ENCODE measurements at places on chromosomes 4 and X.

GRCh38 chr4:113921089-113921794 is 58.2 kb downstream of the ARSJ start:
- DNase-seq, result no peak

GRCh38 chrX:45006002-45006800 is 133.2 kb downstream of the KDM6A start:
- DNase-seq, result no peak

- no peak for DNase-seq
Measured at GRCh38 chr4:182552948-182553347, 309.7 kb downstream of the TENM3 start.

DNA sequence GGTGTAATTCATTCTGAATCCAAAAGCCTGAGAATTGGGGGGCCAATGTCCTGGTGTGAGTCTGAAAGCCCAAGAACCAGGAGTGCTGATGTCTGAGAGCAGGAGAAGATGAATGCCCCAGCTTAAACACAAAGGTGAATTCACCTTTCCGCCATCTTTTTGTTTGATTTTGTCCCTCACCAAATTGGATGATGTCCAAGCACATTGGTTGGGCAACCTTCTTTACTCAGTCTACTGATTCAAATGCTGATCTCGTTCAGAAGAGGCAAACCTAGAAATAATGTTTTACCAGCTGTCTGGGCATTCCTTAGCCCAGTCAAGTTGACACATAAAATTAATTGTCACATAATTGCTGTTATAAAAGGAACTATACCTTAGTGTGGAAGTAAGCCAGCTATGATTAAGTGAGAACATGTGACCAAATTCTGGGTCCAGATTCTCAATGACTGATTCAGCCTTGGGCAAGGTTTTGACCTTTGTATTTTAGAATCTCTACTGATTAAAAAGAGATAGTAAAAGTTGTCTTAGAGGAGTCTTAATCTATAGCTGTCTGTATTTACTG is 34.5 kb upstream of the SLC4A4 start:
- DNase-seq, result no peak

GRCh38 chrX:68417651-68418050 is 15.6 kb downstream of the OPHN1 start:
- DNase-seq, result no peak

- DNase-seq, result no peak
Measured at GRCh38 chrX:29229802-29230201, 642.6 kb downstream of the IL1RAPL1 start.

- no peak for DNase-seq
Measured at GRCh38 chrX:49991758-49992157, 69.4 kb downstream of the CLCN5 start.
